ENCODE measurements at places on chromosomes 11 and 22.

GRCh38 chr11:130037058-130037457 is 32.6 kb upstream of the APLP2 start:
- DNase-seq: no peak

DNA sequence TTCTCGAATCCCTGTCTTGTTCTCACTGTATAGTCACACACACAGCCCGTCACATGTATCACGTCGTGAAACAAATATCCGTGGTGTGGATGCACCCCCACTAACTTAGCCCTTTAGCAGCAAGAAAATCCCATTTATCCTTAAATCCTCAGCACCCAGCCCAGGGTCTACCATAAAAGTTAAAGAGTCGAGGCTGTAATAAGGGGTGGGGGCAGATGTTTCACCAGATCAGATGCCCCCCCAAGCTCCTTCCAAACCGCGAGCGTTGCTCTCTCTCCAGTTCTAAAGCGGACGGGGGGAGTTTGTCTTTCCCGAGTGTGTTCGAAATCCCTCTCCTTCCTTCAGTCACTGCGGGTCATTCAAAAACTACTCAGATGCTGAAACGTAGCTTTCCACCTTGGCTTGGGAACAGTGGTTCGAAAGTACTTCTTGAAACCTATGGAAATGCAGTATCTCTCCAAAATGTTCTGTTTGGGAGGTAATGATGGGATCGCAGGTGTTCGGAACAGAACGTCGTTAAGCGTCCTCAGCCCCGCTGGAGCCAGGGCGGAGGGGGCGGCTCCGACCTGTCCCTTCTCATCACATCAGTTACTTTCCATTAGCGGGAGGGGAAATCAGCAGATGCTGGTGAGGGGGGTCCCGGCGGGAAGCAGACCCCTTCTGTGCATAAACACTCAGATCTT is 156.2 kb downstream of the BRD1 start:
- DNase-seq: no peak

DNA sequence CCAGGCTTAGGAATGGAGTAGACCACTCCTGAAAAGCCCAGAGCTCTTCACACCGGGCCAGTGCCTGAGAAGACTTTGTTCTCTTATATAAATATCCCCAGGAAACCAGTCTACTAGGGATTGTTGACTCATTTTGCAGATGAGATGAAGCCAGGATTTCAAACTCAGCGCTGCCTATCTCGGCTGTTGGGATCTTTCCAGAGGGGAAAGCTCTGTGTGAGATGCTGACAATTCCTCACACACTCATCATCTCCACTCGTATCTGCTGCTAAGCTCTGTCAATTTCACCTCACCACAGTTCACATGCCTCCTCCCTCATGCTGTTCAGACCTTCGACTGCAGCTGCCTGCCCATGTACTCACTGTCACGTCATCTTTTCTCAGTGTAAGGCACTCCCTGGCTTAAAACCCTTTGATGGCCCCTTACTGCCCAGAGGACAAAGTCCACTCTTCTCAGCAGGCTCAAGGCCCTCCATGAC is 12.5 kb downstream of the USH1C start:
- no peak for DNase-seq

DNA sequence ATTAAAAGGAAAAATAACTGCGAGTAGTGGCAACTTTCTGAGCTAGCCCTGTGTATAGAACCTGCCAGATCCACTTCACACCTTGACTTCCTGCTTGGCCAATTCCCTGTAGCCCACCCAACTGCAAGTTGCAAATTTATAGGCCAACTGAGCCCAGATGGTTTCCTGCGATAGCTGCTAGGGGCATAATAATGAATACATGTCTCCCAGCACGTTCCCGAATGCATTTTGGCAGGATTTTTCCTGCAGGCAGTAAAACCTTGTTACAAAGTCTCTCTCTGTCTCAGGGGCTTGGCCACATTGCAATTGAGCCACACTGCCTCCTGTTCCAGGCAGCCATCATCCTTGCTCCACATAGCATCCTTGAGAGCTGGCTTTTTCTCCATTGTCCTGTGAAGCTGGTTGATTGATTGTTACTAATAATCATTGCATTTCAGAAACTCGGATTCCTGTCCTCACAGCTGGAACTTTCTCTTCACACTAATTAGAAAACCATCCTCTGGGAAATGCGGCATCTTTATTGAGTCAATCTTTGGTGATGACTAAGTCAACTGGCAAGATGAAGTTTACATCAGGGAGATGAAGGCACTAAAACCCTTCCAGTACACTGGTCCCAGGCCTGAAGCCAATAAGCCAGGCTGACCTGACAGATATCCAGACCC is 18.6 kb upstream of the LMO2 start:
- no peak for DNase-seq

GRCh38 chr22:44892803-44893730 is 116.7 kb downstream of the PHF21B start:
- DNase-seq: no peak

- no peak for DNase-seq
Measured at GRCh38 chr22:39313258-39314001, 6.0 kb downstream of the RPL3 start.

DNA sequence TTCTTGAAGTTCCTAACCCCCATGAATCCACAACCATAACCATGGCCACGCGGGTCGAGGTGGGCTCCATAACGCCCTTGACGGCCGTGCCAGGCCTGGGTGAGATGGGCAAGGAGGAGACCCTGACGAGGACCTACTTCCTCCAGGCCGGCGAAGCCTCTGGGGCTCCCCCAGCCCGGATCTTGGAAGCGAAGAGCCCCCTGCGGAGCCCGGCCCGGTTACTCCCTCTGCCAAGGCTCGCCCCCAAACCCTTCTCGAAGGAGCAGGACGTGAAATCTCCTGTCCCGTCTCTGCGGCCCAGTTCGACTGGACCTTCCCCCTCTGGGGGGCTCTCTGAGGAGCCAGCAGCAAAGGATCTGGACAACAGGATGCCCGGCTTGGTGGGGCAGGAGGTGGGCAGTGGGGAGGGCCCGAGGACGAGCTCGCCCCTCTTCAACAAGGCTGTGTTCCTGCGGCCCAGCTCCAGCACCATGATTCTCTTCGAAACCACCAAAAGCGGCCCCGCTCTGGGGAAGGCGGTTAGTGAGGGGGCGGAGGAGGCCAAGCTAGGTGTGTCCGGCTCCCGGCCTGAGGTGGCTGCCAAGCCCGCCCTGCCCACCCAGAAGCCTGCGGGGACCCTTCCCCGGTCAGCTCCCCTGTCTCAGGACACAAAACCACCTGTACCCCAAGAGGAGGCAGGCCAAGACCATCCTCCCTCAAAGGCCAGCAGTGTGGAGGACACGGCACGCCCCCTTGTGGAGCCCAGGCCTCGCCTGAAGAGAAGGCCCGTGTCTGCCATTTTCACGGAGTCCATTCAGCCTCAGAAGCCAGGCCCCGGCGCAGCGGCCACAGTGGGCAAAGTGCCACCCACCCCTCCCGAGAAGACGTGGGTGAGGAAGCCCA is 75.7 kb downstream of the KIAA1671 start:
- DNase-seq: no peak

DNA sequence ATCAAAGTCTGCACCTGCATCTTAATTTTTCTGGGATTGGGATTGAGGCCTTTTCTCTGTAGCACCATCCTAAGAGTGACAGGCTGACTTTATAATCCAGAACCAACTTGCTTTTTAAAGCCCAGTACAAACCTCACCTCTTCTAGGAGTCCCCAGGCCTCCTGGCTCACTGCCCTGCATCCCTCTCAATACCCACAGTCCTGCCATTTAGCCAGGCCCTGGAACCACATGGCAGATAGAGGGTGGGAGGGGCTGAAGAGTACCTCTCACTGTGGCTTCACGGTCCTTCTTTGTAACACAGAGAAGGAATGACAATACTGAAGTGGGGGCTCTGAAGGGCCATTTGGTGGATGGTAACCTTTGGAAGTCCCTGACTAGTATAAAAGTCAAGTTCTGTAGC is 63.5 kb upstream of the PHOX2A start:
- no peak for DNase-seq

- DNase-seq: no peak
Measured at GRCh38 chr11:118657238-118657637, 22.2 kb downstream of the TREH start.

DNA sequence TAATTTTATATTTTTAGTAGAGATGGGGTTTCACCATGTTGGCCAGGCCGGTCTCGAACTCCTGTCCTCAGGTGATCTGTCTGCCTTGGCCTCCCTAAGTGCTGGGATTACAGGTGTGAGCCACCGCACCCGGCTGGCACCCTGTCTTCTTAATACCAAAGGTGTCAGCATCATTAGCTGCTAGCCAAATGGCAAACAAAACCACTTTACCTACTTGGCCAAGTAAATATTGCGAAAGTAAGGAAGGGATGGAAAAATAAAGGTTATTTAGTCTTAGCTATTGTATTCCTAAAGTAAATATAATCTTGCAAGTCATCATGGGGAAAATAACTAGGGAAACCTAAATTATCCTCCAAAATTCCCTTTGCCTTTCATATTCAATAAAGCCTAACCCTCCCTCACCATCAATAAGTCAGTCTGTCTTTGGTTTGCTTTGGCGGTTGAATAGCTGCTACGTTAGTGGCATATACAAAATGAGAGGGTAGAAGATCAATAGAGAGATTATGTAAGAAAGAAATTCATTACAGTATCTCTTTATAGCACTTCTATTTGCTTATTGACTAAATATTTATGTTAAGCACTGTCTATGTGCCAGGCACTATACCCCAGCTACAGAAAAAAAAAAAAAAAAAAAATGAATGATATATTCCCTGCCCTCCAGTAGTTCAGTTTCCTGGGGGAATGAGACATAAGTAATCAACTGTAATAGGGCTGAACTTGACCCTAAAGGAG is 40.2 kb upstream of the CFAP300 start:
- DNase-seq: no peak

- DNase-seq: no peak
Measured at GRCh38 chr22:44580176-44581095, 82.4 kb upstream of the RTL6 start.

- DNase-seq: no peak
Measured at GRCh38 chr22:44210722-44211121, 30.0 kb downstream of the PARVG start.

DNA sequence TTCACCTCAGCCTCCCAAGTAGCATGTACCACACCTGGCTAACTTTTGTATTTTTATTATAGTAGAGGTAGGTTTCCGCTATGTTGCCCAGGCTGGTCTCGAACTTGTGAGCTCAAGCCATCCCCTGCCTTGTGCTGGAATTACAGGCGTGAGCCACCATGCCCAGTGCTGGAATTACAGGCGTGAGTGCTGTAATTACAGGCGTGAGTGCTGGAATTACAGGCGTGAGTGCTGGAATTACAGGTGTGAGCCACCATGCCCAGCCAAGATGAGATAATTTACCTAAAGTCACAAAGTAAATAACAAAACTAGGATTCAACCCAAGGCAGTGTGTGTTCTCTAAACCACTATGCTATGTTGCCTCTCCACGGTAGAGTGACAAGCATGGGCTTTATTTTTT is 3.6 kb upstream of the UBXN1 start:
- no peak for DNase-seq

GRCh38 chr11:55652560-55652959 is 4.4 kb downstream of the OR4S2 start:
- DNase-seq: no peak

GRCh38 chr11:93520726-93521509 is 22.3 kb downstream of the SMCO4 start:
- DNase-seq: no peak

- DNase-seq: no peak
Measured at GRCh38 chr22:23224846-23225245, 44.5 kb downstream of the BCR start.

DNA sequence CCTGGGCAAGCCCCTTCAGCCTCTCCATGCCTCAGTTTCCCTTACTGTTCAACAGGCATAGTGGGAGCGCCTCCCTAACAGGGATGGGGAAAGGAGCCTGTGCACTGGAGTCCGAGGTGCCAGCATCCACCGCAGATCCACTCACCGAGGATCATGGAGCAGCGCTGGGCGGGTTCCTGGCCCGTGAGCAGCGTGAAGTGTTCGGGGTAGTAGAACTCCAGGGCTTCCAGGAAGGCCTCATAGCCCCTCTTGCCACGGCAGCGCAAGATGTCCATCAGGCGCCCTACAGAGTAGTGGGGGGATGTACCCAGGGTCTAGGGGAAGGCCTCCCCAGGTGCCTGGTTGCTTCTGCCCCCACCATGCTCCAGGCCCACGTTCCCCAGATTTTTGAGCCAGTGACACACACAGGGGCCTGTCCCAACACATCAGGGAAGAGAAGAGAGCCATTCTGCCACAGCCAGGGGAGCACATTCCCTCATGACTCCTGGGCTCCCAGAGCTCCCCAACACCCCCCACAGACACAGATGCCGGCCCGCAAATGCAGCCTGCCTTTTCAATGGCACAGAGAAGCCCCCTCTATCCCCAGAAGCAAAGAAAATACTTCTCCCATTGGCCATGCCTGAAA is 1.3 kb downstream of the CARD10 start:
- DNase-seq: no peak

GRCh38 chr11:4682623-4683419 is 14.8 kb downstream of the OR51E2 start:
- no peak for DNase-seq

DNA sequence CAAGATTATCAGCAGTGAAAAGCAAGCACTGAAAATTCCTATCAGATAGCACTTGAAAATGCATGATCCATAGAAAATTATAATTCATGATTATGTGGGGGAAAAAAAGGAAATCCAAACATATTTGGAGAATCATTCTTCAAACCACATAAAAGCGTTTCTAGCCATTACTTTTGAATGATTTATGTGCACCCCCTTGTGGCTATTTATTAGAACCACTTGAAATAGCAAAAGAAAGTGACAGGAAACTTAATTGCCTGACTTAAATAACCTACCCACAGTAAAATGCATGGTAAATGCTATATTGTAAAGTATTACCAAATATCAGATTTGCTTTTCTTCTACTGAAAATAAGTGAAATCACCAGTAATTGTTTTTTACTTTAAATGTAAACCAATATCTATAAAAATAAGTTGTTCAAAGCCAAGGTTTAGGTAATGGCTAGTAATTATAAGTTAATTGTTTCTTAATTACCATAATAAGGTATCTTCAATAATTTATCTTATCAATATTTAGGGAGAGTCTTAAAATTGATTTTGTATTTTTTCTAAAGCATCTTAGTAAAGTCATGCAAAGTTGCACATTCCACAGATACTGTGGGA is 168.5 kb downstream of the ARHGAP42 start:
- no peak for DNase-seq

Data from stimulated activated CD4-positive, alpha-beta T cell treated with anti-CD3 and anti-CD28 coated beads, Interleukin-12 subunit alpha, Interleukin-12 subunit beta, amount 100 ng/mL, for 4 hours (primary cell).